ENCODE measurements at places on chromosomes 5 and 9.

GRCh38 chr5:107301999-107302398, 368.7 kb downstream of the EFNA5 start:
- no peak for DNase-seq

DNA sequence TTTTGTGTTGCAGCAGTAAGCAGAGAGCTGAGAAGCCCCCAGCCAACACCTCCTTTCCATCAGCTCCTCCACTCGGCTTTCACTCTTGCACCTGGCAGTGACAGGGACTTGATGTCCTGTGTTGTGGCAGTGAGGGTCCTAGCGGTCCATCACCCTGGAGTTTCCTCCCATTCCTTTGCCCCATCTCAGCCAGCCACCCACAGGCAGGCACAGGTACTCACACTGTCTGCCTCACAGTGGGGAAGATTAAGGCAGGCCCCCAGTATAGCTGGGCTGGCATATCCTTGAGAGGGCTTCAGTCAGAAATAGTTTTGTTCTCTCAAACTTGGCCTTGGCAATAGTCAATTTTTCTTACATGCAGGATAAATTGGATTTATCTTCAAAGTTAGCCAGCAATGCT, 362.7 kb downstream of the GADD45G start:
- no peak for DNase-seq

GRCh38 chr5:132737982-132738681, 786 bp upstream of the KIF3A start:
- DNase-seq = no peak

DNA sequence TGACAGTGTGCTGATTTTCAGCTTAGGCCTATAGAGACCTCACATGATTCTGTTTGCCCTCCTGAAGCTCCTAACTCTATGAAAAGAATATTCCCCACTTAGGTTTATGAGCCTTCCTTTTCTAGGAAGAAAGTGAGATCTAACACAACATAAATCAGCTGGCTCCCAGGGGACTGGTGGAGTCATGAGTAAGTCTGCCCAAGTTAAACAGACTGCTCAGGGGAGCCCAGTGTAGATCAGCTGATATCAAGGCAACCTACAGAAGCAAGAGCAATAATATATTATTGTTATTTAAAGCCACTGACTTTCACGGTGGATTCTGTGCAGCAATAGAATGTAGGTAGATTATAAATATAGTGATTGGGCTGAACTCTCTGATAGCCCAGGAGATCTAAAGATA, 1978.6 kb upstream of the CDH6 start:
- no peak for DNase-seq

GRCh38 chr5:148206620-148207019, 3.8 kb downstream of the SPINK6 start:
- no peak for DNase-seq

GRCh38 chr9:114150608-114151007, 4.7 kb upstream of the COL27A1 start:
- DNase-seq = no peak

DNA sequence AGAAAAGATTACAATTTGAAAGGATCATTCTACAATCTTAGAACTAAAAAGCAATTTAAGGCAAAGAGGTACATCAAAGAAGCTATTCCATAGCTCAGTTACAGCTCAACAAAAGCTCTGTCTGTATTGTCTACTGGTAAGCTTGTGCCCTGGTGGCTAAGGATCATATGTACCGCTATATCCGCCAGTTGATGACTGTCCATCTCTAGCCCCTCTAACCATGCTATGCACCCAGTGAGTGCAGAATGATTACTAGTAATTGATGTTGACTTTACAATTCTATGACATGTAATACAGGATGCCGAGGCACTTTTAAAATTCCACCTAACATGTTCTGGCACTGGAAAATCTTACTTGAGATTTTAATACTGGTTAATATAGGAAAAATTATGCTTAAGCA, 13.1 kb downstream of the LOX start:
- no peak for DNase-seq

- no peak for DNase-seq
Measured at GRCh38 chr5:178058321-178059012, 54.9 kb upstream of the N4BP3 start.

DNA sequence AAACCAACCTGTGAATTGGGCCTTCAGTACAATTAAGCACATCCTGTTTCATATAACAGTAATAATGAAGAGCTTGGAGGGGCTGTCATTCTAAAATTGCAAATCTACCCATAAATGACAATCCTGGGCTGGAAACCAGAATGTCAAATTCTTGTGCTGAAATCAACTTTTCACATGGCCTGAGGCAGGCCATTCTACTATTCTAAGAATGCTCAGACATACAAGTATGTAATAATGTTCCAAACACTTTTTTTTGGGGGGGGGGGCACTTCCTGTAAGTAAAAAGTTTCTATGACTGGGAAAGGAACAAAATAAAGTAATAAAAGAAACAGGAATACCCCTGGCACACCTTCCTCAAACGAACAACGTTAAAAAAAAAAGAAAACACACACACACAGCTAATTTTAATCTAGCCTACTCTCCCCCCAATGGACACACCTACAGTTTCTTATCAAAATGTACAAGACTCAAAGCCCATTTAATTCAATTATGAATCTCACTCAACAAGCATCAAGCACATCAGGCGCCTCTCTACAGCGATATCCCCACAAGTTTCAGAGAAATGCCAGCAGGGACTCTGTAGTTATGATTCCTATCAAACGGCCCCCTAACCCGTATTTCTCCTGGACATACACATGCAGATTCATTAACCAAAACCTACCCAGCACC, 1.4 kb downstream of the ETF1 start:
- DNase-seq = no peak

DNA sequence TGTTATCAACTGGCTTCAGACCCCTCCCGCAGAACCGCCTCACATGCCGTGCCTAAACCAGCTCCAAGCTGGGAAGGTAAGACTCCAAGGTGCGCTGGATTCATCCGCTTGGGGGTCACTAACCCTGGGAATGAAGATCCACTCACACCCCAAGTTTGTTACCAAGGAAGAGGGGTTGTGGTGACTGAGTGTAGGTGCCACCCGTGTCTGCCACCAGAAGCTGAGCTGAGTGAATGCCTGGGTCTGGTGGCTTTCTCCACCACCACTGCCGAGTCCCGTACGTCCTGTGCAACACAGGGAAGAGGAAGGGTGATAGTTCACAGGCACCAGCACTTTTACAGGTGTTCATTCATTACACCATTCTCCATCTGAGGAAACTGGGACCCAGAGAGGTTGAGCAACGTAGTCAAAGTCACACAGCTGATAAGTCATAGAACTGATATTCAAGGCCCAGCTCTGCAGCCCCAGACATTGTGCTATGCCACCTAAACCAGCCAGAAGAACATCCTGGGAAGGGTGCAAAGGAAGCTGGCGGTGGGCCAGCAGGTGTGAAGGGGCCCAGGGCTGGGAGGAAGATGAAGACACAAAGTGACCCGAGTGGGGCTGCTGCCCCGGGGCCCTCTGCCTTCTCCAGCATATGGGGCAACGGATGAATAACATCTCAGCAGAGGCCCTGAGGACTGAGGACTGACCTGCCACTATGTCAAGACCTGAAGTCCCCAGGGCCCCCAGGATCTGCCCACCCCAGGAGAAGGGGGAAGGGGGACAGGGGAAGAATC, 70.9 kb upstream of the PPP1R26 start:
- DNase-seq = no peak

GRCh38 chr9:133715866-133716563, 22.1 kb downstream of the SARDH start:
- DNase-seq = peak; percentile 6

DNA sequence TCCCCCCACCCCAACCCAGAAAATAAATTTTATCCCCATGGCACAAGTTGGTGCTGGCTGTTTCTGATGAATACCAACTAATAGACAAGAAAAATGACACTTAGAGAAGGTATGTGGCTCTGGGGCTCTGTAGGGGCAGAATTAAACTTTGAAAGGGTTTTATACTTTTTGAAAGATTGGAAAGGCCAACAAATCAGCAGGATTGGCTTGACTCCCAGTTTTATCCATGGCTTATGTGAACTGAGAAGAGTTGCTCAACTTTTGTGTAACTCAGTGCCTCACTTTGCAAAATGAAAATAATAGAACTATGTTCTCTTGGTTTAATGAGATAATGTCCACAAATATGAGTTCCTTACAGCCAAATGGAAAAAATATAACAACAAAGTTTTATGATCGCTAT, 288.9 kb upstream of the KIF2A start:
- DNase-seq = no peak

DNA sequence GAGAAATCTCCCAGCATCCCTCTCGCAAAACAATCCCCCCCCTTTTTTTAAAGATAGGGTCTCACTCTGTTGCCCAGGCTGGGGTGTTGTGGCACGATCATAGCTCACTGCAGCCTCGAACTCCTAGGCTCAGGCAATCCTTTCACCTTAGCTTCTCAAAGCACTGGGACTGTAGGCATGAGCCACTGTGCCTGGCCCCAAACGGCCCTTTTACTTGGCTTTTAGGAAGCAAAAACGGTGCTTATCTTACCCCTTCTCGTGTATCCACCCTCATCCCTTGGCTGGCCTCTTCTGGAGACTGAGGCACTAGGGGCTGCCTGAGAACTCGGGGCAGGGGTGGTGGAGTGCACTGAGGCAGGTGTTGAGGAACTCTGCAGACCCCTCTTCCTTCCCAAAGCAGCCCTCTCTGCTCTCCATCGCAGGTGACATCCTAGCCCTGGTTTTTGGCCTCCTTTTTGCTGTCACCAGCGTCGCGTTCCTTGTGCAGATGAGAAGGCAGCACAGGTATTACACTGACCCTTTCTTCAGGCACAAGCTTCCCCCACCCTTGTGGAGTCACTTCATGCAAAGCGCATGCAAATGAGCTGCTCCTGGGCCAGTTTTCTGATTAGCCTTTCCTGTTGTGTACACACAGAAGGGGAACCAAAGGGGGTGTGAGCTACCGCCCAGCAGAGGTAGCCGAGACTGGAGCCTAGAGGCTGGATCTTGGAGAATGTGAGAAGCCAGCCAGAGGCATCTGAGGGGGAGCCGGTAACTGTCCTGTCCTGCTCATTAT, 6.8 kb downstream of the CA9 start:
- DNase-seq = no peak

DNA sequence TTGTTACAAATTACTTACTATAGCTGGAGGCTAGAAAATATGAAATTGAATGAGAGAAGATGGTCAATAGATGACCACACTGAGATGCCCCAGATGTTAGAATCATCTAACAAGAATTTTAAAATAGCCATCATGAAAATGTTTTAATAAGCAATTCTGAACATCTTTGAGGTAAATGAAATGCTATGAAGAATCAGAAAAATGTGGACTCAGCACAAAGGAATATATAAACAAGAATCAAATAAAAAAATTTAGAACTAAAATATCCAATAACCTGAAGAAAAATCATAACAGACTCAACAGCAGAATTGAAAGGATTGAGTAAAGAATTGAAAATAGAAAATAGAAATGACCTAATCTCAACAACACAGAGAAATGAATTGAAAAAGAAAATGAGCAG, 248.5 kb downstream of the PRDM9 start:
- DNase-seq = no peak

GRCh38 chr9:27351438-27351837, 54.5 kb upstream of the EQTN start:
- no peak for DNase-seq

GRCh38 chr9:32875748-32876147, 92.4 kb downstream of the TMEM215 start:
- DNase-seq = no peak

All from NCI-H2081 treated with DMSO at 0.1 percent for 48 hours (cell line).